Left lung (tissue), 14 donors: ENCODE measurements at places on chromosomes 11 and 22. TPM values are rescaled to one million over a fixed set of nuclear protein-coding genes. Genes with fewer than 3 reads are reported as not detected.

DNA sequence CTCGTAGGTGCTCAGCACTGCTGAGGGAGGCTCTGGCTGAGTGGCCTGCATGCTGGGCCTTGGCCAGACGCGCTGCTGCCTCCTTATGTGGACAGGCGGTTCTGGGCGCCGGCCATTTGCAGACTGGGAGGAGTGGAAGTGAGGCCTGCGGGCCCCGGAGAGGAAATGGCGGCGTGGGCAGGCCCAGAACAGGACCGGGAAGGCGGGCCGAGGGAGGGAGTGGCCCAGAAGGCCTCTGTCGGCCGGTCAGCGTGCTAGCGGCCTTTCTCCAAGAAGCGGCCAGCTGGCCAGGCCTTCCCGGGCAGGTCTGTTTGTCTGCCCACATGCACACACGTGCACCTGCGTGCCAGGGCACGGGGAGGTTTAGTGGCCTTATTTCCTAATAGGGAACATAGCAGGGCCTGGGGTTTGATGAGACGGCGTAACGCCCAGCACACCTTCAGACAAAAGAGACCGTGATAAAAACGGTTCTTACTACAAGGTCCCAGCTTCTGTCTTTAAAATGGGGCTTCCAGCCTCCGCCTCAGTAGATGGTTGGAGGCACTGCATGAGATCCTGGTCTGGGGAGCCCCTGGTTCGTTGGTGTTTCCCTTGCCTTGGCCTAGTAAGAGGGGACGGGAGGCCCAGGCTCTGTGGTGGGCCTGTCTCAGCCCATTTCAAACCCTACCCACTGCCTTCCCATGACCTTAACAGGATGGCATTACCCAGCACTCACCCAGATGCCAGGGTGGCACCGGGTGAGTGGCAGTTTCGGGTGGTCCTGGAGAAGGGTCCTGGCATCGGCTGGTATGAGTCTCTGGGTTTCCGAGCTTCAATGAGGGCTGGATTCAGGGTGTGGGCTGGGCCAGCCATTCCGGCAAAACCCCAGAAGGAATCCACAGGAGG, 65.1 kb upstream of the PPARA start:
- H3K4me1 ChIP-seq, result peaks cover 87% of the 10 kb centered on the region
- H3K36me3 ChIP-seq, result no peaks in the 10 kb centered on the region
- H3K27ac ChIP-seq, result peak overlapping the region; percentile 98

The TREH gene
- not detected for total RNA-seq

DNA sequence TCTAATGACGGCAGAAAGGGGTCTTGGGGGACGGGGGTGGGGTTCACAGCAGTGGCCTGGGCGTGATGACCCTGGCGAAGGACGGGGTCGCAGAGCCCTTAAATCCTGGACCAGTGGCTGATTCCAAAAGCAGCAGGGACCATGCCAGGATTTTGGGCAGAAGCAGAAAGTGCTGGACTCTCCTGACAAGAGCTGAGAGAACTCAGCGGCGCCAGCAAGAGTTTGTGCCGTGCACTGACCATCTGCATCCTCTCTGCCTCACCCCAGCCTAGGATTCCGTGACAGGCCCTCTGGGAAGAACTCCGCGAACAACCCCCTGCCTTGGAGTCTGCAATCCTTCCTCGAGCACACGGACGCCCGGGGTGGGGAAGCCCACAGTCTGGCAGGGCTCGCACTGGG, 644 bp upstream of the NDUFV1 start:
- H3K27ac ChIP-seq, result no peak overlapping the region
- no peak for DNase-seq

- H3K4me1 ChIP-seq, result peaks cover 18% of the 10 kb centered on the region
- H3K4me3 ChIP-seq, result no peak overlapping the region
- no peaks in the 10 kb centered on the region for H3K27me3 ChIP-seq
- H3K27ac ChIP-seq, result no peak overlapping the region
- no peak for DNase-seq
Observed at GRCh38 chr11:34345991-34346480, 11.8 kb downstream of the ABTB2 start.

DNA sequence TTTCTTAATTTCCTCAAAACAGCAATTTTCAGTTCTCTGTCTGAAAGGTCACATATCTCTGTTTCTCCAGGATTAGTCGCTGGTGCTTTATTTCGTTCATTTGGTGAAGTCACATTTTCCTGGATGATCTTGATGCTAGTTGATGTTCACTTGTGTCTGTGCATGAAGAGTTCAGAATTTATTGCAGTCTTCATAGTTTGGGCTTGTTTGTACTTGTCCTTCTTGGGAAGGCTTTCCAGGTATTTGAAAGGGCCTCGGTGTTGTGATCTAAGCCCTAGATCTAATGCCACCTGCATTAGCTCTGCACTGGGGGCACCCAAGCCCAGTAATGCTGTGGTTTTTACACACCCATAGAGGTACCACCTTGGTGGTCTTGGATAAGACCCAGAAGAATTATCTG, 228.9 kb downstream of the GUCY1A2 start:
- no peaks in the 10 kb centered on the region for H3K36me3 ChIP-seq
- no peaks in the 10 kb centered on the region for H3K27me3 ChIP-seq
- H3K4me3 ChIP-seq, result no peak overlapping the region
- no peak for DNase-seq

GRCh38 chr22:43396934-43397457, 14.8 kb upstream of the MPPED1 start:
- H3K36me3 ChIP-seq, result no peaks in the 10 kb centered on the region
- DNase-seq, result no peak
- H3K27me3 ChIP-seq, result peaks cover 52% of the 10 kb centered on the region

- no peak overlapping the region for H3K4me3 ChIP-seq
- no peaks in the 10 kb centered on the region for H3K36me3 ChIP-seq
- no peaks in the 10 kb centered on the region for H3K4me1 ChIP-seq
- H3K27me3 ChIP-seq, result no peaks in the 10 kb centered on the region
Observed at GRCh38 chr11:11324090-11324489, 29.0 kb downstream of the CSNK2A3 start.

DNA sequence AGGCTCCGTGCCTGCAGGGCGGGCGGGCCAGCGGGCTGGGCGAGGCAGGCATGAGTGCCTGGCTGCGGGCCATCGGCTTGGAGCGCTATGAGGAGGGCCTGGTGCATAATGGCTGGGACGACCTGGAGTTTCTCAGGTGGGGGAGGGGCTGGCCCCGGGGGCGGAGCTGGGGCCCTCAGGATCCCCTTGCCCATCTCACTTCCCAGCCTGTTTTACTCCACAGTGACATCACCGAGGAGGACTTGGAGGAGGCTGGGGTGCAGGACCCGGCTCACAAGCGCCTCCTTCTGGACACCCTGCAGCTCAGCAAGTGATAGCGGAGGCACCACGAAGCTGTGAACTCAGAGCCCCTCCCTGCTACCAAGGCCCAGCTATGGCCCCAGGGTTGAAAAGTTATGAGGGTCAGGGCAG, 5.9 kb downstream of the PHOX2A start:
- H3K4me3 ChIP-seq, result no peak overlapping the region
- peak; percentile 65 for DNase-seq
- no peak overlapping the region for H3K27ac ChIP-seq
- peaks cover 29% of the 10 kb centered on the region for H3K27me3 ChIP-seq
- H3K36me3 ChIP-seq, result peaks cover 59% of the 10 kb centered on the region

The SDF2L1 gene
- 82.1 TPM for total RNA-seq

DNA sequence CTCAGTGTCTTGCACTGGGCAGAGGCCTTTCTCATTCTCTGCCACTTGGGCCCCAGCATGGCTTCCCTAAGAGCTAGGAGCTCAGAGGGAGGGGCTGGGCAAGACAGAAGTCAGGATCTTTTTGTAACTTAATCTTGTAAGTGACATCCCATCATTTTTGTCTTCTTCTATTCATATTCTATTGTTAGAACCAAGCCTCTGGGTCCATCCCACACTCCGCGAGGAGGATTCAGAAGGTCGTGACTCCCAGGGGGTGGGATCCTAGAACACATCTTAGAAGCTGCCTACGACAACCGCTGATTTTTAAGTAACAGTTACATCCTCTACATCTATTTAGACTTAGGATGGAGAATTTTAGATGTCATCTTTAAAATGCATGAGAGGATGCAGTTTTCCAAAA, 1.5 kb upstream of the IL17RA start:
- H3K4me3 ChIP-seq, result no peak overlapping the region
- H3K27me3 ChIP-seq, result no peaks in the 10 kb centered on the region
- H3K27ac ChIP-seq, result no peak overlapping the region

- H3K36me3 ChIP-seq, result no peaks in the 10 kb centered on the region
- no peaks in the 10 kb centered on the region for H3K4me1 ChIP-seq
- H3K4me3 ChIP-seq, result no peak overlapping the region
- no peaks in the 10 kb centered on the region for H3K27me3 ChIP-seq
Observed at GRCh38 chr11:103928802-103929161, 107.7 kb upstream of the DDI1 start.

The STK33 gene
- 16.6 TPM for total RNA-seq

The OR4D11 gene
- total RNA-seq, result not detected

The RFPL1 gene
- total RNA-seq, result not detected

DNA sequence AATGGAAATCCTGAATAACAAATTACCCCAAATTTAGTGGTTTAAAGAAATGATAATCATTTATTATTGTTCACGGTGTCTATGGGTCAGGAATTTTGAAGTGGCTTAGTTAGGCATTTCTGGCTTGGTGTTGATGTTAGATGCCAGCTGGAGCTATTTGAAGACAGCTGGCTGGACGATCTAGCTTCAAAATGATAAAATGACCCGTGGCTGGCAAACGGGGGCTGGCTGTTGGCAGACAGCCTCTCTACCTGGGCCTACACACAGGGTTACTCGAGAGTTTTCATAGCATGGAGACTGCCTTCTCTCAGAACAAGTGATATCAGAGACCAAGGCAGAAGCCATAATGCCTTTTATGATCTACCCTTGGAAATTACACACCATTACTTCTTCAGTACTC, 285.2 kb downstream of the METTL15 start:
- H3K36me3 ChIP-seq, result no peaks in the 10 kb centered on the region
- H3K27me3 ChIP-seq, result no peaks in the 10 kb centered on the region
- no peak overlapping the region for H3K4me3 ChIP-seq

- H3K36me3 ChIP-seq, result no peaks in the 10 kb centered on the region
- no peak for DNase-seq
- no peak overlapping the region for H3K4me3 ChIP-seq
- H3K27ac ChIP-seq, result no peak overlapping the region
- H3K4me1 ChIP-seq, result no peaks in the 10 kb centered on the region
- no peaks in the 10 kb centered on the region for H3K27me3 ChIP-seq
Observed at GRCh38 chr22:22073769-22074561, 91.4 kb upstream of the TOP3B start.

GRCh38 chr22:23517804-23518375, 62.2 kb downstream of the IGLL1 start:
- H3K4me3 ChIP-seq, result no peak overlapping the region
- H3K36me3 ChIP-seq, result no peaks in the 10 kb centered on the region
- DNase-seq, result no peak
- peaks cover 8% of the 10 kb centered on the region for H3K4me1 ChIP-seq
- no peak overlapping the region for H3K27ac ChIP-seq

The ANGPTL5 gene
- total RNA-seq, result 0.09 TPM

DNA sequence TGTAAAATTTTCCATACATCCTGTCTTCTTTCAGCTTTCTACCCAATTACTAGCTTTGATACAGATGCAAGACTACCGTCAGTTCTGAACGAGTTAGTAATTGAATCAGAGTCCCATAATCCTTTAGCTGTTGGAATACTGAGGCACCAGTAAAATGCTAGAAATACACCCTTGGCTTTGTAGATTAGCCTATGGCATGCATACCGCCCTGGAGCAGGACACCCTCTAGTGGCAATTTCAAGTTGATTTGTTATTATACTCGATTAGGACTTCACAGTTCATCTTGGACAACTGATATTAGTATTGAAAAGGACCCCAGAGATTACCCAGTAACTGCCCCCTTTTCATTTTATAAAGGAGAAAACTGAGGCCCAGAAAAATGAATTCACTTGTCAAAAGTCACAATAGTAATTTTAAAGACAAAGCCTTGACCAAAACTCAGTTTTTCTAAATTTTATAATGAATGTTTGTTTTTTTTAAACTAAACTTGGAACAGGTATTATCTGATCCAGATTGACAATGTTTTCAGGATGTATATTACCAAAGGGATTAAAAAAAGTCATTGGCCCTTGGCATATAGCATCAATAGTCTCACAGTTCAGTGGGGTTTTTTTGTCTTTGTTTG, 72.6 kb downstream of the HIPK3 start:
- H3K36me3 ChIP-seq, result no peaks in the 10 kb centered on the region
- H3K27me3 ChIP-seq, result no peaks in the 10 kb centered on the region
- peak; percentile 36 for DNase-seq
- no peak overlapping the region for H3K4me3 ChIP-seq
- peaks cover 50% of the 10 kb centered on the region for H3K4me1 ChIP-seq

The PHF21B gene
- not detected for total RNA-seq

DNA sequence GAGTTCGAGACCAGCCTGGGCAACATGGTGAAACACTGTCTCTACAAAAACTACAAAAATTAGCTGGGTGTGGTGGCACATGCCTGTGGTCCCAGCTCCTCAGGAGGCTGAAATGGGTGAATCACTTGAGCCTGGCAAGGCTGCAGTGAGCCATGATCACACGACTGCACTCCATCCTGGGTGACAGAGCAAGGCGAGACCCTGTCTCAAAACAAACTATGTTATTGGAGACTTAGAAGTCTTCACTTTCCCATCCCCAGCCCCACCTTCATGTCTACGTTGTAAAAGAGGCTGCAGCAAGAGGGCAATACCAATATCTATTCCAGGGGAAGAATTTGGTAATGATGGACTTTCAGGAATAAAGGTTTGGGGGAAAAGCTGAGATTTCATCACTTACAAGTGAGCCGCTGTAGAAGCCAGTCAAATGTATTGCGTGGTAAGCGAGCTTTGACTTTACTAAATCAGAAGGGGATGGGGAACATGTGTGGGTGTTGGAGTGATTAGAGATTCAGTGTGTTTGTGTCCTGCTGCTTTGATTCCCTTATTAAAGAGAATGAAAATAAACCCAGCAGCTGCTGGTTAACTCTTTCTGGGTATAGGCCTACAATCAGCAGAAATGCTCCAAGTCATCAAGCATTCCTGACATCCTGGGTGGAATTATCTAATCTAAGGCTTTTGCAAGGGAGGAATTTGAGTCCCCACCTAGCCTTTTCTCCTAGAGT, 53.7 kb downstream of the UBASH3B start:
- no peaks in the 10 kb centered on the region for H3K36me3 ChIP-seq
- no peaks in the 10 kb centered on the region for H3K4me1 ChIP-seq
- no peak overlapping the region for H3K4me3 ChIP-seq
- H3K27ac ChIP-seq, result peak overlapping the region; percentile 41

DNA sequence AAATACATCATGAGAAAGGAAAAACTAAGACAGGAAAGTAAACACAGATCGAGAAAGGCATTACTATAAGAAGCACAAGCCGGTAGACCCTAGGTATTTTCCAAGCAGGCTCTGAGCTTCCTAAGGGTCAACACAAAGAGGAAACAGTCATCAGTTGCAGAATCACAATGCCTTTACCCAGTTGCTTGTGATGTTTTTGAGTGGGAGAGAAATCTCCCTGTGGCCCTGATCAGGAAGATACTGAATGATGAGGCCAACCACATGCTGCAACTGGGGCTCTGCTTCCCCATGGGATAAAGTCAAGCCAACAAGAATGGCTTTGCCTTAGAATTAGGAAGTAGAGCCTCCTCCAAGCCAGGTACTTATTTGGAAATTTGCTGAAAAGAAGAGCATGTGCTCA, 132.6 kb downstream of the MICAL2 start:
- DNase-seq, result no peak
- H3K4me3 ChIP-seq, result no peak overlapping the region
- no peak overlapping the region for H3K27ac ChIP-seq
- peaks cover 16% of the 10 kb centered on the region for H3K4me1 ChIP-seq
- no peaks in the 10 kb centered on the region for H3K27me3 ChIP-seq
- no peaks in the 10 kb centered on the region for H3K36me3 ChIP-seq

The OLFML1 gene
- 28.8 TPM for total RNA-seq

The SLC29A2 gene
- 16.2 TPM for total RNA-seq
